ENCODE measurements at places on chromosomes 3 and 15.

GRCh38 chr3:124888482-124889441, 1.6 kb upstream of the ITGB5 start:
- DNase-seq: no peak

DNA sequence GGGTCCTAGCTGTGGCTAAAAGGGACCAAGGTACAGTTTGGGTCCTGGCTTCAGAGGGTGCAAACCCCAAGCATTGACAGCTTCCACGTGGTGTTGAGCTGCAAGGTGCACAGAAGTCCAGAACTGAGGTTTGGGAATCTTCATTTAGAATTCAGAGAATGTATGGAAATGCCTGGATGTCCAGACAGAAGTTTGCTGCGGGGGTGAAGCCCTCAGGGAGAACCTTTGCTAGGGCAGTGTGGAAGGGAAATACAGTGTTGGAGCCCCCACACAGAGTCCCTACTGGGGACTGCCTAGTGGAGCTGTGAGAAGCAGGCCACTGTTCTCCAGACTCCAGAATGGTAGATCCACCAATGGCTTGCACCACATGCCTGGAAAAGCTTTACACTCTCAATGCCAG, 17.9 kb downstream of the RNF13 start:
- DNase-seq: no peak

DNA sequence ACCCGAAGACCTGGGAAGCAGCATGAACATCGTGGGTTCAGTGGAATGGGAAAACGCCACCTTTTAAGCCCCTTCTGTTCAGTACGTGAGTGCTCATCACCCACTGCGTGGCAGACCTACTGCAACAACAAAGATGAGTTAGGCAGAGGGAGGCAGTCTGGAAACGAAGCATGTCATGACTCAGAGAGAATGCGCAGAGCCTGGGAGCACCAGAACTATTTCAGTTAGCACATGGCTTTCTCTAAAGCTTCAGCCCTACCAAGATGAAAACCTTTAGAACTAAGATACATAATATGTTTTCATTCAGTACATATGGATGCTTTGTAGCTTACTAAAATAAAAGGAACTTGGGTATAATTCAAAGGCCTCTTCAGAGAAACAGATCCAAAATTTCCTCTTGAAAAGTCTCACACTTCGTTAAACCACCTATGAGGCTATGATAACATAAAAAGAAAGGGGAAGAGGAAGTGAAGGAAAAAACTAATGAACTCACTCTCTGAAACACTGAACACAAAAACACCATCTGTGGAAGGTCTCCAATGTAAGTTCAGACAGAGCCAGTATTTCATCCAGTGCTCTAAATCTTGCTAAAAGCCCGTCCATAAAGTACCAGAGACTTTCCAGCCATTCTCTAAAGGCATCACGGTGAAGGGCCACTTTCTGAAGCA, 140.1 kb downstream of the OCA2 start:
- DNase-seq: no peak

DNA sequence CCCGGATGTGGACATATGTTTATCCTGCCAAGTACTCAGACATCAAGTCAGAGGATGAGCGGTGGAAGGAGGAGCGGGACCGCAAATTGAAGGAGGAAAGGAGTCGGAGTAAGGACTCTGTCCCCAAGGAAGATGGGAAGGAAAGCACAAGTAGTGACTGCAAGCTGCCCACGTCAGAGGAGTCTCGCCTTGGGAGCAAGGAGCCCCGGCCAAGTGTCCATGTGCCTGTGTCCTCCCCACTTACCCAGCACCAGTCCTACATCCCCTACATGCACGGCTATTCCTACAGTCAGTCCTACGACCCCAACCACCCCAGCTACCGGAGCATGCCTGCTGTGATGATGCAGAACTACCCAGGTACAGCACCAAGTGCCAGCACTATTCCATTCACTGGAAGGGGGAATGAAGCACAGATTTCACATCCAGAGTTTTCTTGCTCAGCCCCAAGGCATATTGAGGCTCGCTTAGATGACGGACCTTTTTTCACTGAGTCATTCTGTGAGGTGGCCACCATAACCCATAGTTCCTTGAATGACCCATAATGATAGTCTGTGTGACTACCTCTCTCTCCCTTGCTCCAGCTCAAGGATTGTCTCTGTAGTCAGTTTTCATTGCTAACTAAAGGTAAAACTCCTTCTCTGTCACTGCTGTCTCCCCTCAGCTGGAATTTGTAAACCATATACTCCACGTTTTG, 97.1 kb downstream of the RBPMS2 start:
- DNase-seq: no peak

GRCh38 chr3:153089620-153090019, 72.4 kb upstream of the RAP2B start:
- no peak for DNase-seq

DNA sequence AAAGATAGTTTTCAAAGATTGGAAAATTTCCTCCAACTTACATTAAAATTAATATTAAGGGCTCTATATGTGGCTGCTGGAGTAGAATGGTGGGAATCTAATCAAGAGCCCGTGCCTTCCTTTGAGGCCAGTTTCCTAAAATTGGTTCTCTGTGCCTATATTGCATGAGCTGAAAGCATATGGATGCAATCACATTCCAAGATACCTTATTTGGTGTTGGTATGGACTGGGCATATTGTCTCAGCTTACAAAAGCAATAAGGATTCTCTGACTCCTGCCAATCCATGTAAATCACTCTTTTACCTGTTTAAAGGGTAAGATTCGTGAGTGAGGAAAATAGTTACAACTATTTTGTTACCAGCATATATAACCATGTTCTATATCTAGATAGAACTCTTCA, 111.6 kb downstream of the GREM1 start:
- DNase-seq: no peak

GRCh38 chr3:32613183-32613582, 42.5 kb upstream of the DYNC1LI1 start:
- no peak for DNase-seq

- DNase-seq: no peak
Observed at GRCh38 chr15:34043813-34044212, 4.8 kb upstream of the AVEN start.

- DNase-seq: no peak
Observed at GRCh38 chr15:65249641-65250040, 37.0 kb downstream of the PARP16 start.

DNA sequence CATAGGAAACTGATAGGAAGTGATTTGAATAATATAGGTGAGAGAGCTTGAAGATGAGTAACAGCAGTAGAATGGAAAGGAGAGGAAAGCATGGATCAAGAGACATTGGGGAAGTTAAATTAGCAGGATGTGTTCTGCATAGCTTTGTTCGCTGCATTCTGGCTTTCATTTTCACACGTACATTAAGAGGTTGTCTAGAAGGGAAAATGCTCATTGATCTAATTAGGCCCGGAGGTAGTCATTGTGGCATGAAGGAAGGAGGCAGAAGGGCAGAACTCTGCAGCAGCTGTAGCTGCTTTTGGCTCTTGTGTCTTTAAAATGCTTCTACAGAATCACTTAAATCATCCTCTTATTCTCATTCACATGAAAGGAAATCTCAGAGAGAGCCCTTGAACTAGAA, 40.3 kb downstream of the KCNAB1 start:
- DNase-seq: no peak

DNA sequence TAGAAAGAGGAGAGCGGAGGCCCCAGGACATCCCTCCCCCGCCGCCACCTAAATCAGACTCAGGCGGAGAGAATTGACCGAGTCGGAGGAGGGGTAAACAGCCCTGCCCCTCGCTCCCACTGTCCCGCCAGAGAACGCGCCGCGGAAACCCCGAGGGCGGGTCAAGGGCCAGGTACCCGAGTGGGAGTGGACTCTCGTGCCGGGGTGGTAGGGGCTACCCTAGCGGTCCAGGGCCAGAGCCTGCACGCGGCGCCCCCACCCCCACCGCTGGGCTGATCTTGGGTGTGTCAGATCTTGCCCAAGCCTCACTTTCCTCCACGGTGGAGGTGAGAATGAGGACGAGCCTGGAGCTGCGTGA, 19.0 kb downstream of the SPATA12 start:
- peak; percentile 50 for DNase-seq

DNA sequence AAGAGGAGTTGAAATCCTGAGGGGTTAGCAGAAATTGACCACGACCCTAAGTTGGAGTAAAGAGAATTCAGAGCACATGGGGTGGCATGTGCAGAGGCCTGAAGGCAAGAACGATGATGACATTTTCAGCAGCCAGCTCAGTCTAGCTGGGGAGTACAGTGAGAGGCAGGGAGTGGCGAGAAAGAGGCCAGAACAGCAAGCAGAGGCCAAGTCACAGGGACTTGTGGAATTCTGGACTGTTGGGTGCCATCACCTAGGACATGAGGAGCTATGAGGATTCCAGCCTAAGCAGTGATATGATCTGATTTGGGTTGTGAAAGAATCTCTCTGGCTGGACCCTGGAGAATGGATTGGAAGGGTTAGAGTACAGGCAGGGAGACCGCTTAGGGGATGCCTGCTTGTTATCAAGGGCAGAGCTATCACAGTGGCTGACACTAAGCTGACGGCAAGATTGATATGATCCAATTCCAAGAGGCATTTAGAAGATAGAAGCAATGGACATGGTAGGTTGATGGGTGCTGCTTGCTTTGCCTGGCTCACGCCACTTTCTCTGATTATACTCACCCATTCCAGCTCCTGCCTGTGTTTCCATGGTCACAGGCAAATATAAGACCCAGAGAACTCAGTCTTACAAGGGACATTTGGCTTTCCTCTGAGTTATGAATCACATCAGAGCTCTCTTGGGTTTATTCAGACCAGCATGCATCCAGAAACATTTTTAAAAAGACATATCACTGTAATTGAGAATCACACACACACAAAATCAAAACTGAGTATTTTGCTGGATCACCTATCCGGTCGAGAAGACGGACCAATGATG, 66.4 kb downstream of the LRTM1 start:
- no peak for DNase-seq

GRCh38 chr15:31021067-31021665, 29.7 kb upstream of the MTMR10 start:
- DNase-seq: no peak

- no peak for DNase-seq
Observed at GRCh38 chr3:118180853-118181252, 853.8 kb downstream of the IGSF11 start.

DNA sequence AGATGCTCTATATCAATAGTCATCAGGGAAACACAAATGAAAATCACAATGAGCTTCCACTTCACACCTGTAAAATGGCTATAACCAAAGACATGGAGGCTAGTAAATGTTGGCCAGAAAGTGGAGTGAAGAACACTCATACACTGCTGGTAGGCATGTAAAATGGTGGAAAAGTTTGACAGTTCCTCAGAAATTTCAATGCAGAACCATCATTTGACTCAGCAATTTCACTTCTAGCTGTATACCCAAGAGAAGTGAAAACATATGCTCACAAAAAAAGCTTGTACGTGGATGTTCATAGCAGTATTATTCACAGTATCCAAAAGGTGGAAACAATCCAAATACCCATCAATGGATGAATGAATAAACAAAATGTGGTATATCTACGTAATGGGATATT, 19.2 kb upstream of the TOP2B start:
- DNase-seq: no peak

DNA sequence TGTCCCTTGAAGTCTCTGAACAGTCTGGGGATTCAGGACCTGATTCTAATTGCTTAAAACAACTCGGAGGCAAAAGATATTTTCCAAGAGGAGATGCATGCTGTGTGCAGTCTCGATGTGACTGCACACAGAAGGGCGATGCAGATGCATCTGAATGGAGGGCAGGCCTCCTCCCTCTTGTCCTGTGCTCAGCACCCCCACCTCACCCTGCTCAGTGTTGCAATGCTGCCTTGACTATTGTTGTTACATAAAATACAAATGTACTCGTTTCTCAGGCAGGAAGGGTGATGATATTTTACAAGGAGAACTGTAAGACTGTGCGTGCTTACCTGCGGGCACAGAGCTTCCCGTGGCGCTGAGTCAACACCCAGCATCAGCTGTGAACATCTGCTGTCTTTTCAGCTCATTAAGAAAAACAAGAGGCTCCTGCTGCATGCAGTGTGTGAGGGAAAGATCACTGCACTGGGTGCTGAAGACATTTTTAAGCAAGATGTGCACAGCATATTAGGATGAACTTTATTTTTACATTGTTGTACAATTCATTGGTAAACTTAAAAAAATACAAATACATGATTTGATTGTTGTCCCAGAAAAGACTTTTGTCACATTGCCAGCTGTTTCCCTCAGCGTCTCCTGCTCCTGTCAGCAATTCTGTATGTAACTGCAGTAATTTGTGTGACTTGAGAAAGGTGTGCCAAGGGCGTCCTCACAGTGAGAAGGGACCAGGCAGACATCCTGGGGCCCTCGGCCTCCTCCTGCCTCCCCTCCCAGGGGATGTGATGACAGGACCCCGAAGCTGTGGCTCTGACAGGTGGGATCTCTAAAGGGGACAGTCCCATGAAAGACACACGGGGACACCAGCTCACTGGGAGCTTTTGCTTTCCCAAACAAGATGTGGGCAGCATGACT, 56.3 kb upstream of the RPL32 start:
- DNase-seq: no peak

- no peak for DNase-seq
Observed at GRCh38 chr15:73584699-73585420, 48.3 kb downstream of the NPTN start.

DNA sequence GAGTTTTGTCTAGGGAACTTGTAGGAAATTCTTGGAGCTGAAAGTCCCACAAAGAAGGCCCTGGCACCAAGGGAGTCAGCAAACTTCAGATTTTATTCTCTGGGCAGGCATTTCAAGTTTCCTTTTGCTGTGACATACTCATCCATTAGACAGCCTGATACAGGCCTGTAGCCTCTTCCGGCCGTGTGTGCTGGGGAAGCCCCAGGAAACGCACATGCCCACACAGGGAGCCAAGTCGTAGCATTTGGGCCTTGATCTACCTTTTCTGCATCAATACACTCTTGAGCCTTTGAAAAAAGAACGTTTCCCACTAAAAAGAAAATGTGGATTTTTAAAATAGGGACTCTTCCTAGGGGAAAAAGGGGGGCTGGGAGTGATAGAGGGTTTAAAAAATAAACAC, 15.0 kb downstream of the TIGIT start:
- DNase-seq: no peak

DNA sequence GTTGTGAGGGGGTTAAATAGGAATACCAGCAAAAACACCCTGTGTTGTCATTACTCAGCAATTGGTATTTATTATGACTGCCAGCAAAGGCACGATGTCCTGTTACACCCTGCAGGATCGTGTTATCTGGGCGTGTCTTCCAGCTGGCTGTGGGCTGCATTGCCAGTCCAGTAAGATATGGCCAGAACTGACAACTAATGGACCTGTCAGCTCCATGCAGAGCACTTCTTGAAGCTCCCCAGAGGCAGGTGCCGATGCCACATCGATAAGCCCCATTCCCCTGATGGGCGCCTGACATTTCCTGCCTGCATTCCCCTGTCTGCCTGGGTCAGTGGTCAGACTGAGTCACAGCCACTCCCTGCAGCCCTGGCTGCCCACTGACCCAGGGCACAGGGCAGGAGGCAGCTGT, 79.7 kb upstream of the RASGRF1 start:
- DNase-seq: no peak

DNA sequence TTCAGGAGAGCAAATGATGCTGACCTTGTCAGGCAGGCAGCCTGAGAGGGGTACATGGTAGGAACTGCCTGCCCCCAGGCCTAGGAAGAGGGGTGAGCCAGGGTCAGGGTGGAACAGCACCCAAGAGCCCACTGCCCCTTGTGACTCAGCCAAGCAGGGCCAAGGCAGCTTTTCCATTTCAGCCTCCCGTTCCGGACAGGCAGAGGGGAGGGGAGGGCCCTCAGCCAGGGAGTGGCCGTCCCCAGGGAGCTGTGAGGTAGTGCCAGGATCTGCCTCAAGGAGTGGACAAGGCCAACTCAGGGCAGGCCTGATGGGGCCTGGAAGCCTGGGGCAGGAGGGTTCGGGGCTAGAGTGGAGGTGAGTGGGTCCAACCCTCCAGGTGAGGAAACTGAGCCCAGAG, 5.1 kb upstream of the ANKRD63 start:
- DNase-seq: no peak

Data from femur (tissue), 1 donor.